GM10248 (cell line): ENCODE measurements at places on chromosomes 16 and 17.
A peak's percentile ranks its signal among the peaks of the same experiment; 100 is the strongest.

DNA sequence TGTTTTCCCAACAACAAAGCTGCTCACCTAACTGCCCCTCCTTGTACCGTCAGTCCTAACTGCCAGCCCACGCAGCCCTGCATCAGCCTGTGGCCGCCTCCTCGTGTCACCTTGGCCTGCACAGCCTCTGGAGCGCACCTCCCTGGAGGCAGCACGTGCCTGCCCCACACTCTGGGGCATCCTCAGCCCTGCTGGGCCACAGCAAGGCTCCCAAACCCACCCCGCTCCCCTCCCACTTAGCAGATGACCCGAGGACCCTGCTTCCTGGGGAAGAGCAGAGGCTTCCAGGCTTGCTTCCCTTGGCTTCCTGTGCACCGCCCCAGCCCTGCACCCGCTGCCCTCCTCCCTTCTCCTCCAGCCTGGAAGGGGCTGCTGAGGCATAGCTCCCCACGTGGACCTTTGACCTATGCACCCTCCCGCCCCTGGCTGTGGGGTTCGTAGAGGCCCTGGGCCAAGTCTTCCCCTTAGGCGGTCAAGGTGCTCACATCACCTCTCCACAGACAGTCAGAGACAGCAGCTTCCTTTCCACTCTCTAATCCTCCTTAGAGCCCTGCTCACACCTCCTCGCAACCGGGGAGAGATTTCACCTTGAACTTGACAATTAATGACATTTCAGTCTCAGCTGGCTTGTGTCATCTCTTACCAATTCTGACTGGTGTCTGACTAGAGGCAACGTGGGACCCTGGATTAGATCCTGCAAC, 115.0 kb downstream of the MGAT5B start:
- no peak for DNase-seq

DNA sequence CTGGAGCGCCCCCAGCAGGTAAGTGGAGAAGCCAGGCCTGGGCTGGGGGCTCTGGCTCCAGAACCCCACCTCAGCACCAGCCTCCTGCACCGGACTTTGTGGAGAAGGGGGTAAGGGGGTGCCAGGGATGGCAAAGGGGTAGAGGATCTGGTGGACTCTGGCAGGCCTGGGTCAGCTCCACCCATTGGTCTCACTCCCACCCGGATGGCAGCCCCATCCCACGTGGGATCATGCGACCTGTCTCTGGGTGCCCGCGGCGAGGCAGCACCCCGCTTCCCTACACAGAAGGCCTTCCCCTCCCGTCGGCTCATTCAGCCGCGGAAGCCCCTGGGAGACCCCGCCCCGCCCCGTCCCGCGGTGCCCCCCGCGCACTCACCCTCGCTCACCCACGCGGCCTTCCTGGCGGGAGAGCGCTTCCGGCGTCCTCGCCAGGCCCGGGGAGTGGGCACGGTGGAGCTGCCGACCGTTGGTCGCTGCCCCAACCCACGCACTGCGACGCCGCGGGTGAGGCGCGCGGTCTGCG, 498 bp upstream of the PLEKHG4 start:
- peak; percentile 78 for DNase-seq

GRCh38 chr16:4241258-4241927, 487 bp downstream of the SRL start:
- no peak for DNase-seq

- no peak for DNase-seq
Measured at GRCh38 chr16:88965411-88965810, 11.6 kb downstream of the CBFA2T3 start.
